ENCODE measurements at places on chromosomes 1 and 21.

GRCh38 chr1:154870734-154871133, 653 bp upstream of the KCNN3 start:
- DNase-seq = no peak

DNA sequence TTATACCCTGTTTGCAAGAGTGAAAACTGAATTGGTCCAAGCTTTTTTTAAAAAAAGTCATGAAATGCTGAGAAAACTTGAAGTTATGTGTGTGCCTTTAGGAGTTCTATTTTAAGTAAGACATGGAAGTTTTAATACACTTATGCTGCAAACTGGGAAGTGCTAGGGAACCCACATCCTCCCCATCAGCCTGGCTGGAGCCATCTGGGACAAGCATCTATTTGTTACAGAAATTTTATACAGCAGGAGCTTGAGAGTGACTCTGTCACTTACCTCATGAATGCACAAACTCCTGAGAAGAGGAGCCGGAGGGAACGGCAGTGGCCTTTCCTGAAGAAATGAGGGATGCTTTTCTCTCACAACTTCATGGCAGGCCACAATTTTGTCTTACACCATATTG, 78.2 kb upstream of the SLC44A3 start:
- DNase-seq = no peak

DNA sequence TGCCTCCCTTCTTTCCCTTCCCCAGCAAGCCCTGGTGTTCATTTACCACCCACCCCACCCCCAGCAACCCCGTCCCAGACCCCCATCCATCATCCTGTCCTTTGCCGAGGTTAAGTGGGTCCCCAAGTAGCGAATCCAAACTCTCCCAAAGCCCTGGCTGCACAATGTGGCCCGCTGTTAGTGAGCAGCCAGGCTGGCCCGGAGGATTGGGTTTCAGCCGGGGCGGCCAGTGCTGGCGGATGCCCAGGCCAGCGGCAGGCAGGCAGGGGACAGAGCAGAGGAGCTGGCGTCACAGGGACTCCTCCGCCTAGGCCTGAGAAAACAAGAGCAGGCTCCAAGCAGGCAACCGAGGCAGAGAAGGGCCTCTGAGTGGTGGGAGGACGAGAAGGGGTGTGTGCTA, 61.4 kb downstream of the EPHB2 start:
- no peak for DNase-seq

DNA sequence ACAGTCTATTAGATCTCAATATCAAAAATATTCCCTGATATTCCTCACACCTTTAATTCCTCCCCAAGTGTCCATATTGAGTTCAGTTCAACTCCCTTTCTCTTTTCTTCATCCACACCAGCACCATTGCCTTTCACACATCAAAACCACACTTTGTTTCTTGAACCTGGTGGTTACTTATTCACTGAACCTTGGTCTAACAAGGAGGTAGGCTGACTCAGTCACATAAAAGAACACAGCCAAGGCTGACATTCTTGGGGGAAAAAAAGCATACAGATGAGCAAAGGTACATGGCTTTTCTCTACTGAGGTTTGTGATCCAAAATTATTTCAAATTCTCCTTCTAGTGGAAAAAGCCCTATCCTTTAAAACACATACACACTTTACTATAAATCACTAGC, 131.7 kb upstream of the USH2A start:
- no peak for DNase-seq

DNA sequence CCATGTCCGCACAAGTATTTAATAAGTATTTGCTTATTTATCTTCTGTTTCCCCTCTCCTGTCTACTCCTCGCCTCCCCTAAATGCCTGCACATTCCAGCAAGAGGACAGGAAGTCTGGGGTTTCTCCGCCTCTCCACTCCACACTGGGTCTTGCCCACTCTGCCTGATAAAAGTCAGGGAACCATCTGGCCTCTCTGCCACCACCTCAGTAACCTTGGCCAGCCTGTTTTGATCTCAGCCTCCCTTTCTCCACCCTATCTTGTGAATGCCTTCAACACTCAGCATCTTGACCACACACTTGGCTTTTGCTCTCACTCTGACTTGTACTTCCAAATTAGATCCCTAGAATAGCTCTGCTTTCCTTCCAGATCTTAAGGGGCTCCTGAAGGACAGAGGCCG, 165.3 kb upstream of the UBE2U start:
- DNase-seq = no peak
